ENCODE measurements at places on chromosomes 1 and 21. TPM values are rescaled to one million over a fixed set of nuclear protein-coding genes. Genes with fewer than 3 reads are reported as not detected.

- DNase-seq: no peak
Observed at GRCh38 chr1:18091660-18092446, 15.7 kb upstream of the IGSF21 start.

DNA sequence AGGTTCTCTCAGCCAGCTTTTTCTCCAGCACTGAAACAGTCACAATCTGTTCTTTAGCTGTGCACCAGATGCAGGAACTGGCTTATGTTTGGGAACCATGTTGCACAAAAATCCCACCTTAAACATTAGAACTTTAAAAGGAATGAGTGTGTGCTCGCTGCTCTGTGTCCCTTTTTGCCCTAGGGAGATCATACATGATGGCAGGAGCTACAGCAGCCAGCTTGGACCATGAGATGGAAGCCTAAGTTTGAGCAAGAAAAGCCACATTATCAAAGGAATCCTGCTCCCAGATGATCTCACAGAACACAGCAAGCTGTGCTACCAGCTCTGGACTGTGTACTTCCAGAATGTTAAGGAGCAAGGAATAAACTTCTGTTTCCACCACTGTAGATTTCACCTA lies 3.5 kb downstream of the ZBTB17 start:
- DNase-seq: no peak

DNA sequence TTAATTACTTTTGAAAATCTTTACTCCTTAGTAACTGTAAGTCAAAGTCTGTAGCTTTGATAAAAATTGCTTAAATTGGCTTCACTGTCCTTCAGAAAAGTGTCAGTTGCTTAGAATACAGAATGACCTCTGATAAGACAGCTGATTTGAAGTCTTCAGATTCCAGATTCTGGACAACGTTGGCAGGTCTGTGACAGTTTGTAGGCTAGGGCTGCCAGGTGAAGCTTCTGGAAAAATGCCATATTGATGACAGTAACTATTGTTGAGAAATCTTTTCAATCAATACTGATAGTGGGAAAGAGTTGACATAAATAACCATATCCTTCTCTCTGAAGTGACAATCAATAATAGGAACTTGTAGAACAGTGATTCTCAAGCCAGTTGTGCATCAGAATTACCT lies 41.3 kb downstream of the RPAP2 start:
- DNase-seq: no peak

GRCh38 chr1:7623842-7624241 lies 147.3 kb upstream of the VAMP3 start:
- DNase-seq: no peak

DNA sequence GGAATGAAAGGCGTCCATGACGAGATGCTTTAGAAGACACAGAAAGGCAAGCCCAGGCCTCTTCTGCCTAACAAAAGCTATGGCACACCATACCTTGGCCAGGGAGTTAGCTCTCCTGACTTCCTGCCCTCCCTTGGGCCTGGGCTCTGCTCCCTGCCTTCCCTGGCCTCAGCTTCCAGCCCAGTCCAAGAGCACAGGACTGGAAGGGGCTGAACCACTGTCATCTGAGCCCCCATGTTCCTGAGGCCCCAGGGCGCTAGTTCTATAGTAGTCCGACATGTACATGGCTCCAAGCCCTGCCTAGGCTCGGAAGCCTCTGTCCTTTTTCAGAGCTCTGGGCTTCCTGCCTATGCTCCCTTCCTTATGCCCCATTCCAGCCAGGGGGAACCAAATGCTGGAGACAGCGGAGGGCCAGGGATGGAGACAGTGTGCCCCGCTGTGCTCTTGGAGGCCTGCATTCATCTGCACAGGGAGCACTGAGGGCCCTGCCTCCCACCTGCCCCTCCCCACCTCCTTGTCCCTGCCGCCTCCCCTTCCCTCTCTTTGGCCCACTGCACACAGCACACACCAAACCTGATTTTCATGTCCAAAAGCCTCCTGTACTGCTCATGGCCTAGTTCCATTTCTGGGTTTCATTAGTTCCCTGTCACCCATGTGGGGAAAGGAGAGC lies 240.1 kb downstream of the RHOU start:
- DNase-seq: no peak

GRCh38 chr1:86472152-86472551 lies 3.4 kb downstream of the CLCA1 start:
- no peak for DNase-seq

Gene ATF3
- total RNA-seq: 14.6 TPM

Gene NTNG1
- 0.57 TPM for total RNA-seq

Gene GNG4
- not detected for total RNA-seq

Gene RUNX3
- 0.89 TPM for total RNA-seq

Gene OXCT2
- total RNA-seq: 0.77 TPM

Gene FMO1
- total RNA-seq: 0.59 TPM

Measured in left ventricle myocardium superior (tissue), 1 donor.